ENCODE measurements at places on chromosomes 7 and 10.

- peak; percentile 91 for DNase-seq
These were observed 356 bp upstream of the NDUFB2 start for GRCh38 chr7:140696024-140696679.

DNA sequence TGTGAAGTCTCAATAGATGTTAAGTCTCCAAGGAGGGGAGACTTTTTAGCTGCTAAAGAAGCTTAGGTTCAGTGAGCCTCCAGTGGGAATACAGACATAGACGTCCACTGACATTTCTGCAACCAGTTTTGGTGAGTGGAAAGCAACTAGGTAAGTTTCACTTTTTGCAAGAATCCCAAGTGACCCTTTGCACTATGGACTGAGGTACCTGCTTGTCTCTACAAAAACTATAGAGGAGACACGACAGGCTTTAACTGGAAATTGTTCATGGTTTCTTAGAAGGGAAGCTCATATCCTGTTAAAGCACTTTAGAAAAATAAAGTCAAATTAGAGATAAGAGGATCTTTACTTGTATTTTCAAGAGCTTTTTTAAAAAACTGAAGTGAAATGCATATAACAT lies 38.6 kb downstream of the GBF1 start:
- no peak for DNase-seq

DNA sequence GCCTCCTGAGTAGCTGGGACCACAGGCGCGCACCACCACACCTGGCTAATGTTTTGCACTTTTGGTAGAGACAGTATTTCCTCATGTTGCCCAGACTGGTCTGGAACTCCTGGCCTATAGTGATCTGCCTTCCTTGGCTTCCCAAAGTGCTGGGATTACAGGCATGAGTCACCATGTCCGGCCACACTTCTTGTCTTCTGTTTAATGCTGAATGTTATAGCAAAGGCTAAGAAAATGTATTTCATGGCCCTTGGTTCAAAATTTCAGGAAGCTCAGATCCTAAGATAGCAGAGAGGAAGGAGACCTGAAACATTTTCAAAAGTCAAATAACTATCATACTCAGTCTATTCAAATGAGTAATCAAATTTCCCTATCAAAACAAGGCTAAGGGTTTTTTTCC lies 229.6 kb downstream of the BAMBI start:
- DNase-seq, result peak; percentile 55

DNA sequence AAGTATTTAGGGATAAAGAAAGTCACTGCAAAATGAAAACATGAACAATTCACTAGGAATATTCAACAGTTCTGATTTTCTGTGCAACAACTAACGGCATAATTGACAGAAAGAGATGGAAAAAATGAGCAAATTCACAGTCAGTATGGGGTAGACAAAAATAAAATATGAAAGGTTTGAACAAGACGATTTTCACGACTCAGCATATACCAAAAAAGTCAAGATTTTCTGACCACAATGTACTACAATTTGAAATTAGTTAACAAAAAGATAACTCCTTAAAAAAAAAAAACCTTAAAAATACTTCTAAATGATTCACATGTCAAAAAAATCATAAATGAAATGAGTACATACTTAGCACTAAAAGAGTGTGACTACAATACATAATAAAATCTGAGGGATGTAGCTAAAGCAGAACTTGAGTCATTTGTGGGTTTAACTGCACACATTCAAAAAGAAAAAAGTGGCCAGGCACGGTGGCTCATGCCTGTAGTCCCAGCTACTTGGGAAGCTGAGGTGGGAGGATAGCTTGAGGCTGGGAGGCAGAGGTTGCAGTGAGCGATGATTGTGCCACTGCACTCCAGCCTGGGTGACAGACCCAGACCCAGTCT lies 22.6 kb upstream of the MTURN start:
- no peak for DNase-seq

GRCh38 chr7:95865716-95866371 lies 93.5 kb downstream of the DYNC1I1 start:
- peak; percentile 31 for DNase-seq

DNA sequence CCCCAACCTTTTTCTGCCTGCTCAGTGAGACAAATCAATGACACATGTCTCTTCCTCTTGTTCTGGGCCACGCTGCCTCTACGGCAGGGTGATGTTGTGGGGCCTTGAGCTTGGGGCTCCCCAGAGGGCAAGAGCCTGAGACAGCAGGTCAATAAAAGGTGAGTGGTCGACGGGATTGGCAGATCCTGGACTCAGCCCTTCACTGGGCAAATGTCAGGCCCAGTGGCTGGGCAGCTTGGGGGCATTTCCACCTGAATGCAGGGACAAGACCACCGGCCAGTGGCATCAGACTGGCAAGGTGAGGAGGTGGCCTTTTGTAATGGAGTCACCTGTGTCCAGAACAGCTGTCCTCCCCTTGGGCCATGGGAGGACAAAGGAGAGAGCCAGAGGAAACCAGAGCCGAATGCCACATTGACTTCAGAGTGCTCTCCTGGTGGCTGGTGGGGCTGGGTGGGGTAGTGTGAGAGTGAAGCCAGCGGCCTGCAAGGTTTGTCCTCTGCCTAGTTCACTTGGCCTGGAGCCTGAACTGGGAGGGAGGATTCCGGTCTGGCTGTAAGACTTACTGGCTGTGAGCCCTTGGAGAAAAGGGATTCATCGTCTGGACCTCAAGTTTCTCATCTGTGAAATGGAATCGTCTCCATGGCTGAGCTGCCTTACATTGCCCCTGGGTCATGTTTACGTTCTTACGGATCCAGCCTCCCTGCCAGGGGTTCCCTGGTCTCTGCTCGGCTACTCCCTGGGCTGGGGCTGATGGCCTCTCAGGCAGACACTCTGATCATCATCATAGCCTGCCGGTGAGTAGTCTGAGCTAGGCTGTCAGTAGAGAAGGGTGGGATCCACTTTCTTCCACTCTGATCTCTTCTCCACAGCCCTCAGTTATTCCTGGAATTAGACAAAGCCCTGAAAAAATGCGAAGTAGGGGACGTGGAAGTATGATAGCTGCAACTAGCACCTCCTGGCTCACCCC lies 25.4 kb upstream of the CRHR2 start:
- DNase-seq, result no peak

DNA sequence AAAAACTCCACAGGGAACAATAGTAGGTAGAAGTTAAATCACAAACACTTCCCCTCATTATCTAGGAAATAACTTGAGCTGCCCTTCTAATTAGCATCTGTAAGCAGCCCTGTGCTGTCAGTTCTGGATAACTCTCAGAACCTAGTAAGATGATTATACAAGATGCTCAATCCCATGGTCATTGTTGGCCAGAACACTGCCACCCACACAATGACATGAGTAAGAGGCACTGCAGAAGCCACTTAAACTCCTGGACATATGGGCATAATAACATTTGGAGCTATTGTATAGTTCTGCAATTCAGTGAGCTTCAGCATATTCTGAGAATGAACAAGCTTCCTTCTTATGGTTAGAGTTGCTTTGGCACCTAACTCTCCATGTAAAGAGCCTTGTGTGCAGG lies 153.8 kb downstream of the PLPP4 start:
- no peak for DNase-seq

GRCh38 chr7:371779-372545 lies 82.0 kb downstream of the FOXL3 start:
- no peak for DNase-seq

DNA sequence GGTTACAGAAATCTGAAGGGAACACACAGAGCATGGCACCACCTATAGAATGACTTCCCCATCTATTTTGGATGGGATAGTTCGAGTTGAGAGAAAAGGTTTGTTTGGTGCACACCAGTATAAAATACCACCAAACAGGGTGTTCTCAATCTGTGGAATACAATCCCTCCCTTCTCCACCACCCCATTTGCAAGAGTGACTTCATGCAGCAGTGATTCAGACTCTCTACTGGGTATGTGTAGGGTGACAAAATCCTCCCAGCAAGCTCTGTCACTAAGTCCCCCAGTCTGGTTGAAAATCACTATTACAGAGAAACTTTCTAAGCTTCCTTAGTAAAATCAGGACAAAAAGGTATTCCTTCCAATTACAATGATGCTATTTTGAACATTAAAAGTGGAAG lies 69.0 kb downstream of the ANK3 start:
- no peak for DNase-seq

DNA sequence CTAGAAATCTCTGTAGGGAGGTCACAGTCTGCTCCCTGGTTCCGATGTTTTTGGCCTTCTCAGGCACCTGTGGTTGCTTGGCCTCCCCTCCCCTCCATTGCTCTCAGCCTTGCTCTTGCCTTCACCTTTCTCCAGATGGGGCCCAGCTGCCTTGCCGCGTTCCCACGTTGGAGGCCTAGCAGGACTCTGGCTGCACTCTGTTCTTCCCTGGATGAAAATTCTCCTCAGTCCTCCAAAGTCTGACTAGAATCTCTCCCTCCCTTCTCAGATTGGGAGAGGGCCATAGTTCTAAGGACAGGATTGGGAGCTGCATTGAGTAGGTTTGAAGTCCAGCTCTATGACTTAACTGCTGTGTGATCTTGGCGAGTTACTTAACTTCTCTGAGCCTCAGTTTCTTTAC lies 213.7 kb upstream of the HABP2 start:
- DNase-seq, result no peak

All from fibroblast of lung (primary cell).